ENCODE measurements at places on chromosomes 16 and 17. TPM values are rescaled to one million over a fixed set of nuclear protein-coding genes. Genes with fewer than 3 reads are reported as not detected.

- no peak for DNase-seq
These were observed 145.4 kb downstream of the IRX5 start for GRCh38 chr16:55076053-55076452.

- DNase-seq: no peak
These were observed 335.8 kb downstream of the WWOX start for GRCh38 chr16:78435260-78435659.

- DNase-seq: no peak
These were observed 1.6 kb downstream of the CYB561 start for GRCh38 chr17:63444457-63444856.

DNA sequence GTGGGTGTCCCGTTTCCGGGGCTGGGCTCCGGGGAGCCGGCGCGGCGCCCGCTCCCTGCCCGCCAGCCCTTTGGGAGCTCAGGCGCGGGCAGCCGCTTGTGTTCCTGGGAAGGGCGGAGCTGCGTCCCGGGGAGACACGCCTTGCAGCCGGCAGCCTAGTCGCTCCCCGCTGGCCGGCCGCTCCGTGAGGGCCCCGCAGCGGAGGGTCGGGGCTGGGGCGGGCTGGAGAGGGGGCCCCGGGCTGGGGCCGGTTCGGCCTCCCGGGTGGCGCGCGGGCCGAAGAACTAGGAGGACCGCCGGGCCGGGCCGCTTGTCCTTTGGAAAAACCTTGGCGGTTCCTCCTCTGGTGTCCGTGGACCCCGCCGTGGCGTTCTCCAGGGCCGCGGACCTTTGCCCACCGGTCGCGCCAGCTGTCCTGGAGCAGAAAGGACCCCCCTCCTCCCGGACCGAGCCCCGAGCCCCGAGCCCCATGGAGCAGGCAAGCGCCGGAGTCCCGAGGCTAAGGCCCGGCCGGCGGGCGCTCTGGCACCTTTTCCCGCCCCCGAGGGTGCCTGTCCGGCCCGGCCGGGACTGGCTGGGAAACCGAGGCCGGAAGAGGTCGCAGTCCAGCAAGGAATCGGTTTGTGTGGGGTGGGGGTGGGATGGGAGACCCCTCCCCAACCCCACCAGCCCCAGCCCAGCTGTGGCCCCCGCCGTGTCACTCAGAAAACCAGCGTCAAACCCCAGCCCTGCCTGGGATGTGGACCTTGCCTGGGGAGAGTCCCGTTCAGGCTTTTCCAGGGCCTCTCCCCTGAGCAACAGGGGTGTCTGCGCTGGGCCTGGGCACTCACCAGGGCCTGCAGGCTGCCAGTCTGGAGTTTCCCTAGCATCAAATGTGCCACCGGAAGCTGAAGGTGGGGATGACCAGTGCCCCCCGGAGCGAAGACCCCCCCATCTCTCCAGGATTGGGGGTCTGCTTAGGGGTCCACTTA, 6.8 kb upstream of the TBC1D3B start:
- peak; percentile 55 for DNase-seq

DNA sequence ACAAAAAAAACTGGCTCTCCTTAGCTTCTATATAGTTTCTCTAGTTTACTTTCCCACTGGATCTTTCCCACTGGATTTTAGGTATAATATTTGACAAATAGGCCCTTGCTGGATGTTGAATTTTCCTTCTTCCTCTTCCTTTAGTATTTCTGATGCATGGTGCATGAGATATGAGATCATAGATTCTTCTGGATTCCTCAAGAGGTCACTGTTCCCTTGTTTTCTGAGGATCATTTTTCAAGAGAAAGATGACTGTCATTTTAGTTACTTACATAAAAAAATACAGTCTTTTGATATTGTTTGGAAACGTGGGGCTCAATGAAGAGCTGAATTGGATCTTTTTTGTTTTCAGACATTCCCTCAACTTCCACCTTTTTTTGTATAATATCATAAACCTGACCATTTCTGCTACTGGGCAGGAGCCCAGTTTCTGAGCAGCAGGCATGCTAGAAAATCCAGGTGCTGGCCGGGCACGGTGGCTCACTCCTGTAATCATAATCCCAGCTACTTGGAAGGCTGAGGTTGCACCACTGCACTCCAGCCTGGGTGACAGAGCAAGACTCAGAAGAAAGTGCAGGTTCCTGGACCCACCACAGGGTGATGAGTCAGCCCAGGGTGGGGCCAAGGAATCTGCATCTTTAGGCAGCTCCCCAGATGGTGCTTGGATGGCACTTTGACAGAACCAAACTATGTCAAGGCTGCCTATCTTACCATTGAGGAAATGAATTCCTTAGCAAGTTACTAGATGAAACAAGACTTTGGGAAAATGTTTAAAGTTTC, 70.3 kb downstream of the SDR42E1 start:
- peak; percentile 6 for DNase-seq

DNA sequence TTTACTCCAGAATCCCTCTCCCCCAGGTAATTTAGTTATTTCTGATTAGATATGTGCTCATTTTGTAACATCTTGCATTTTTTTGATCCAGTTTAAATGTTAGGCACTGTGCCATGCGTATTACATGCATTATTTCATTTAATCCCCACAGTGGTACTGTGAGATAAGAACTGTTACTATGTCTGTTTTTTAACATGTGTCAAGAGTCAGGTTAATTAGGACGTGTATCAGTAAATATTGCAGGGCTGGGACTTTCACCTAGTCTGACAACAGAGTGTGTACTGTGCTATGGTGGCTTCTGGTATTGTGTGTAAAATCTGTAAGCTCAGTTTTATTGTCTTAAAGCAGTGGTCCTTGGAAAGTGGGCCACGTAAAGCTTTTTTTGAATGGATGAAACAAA, 10.6 kb downstream of the RSPRY1 start:
- DNase-seq: no peak

DNA sequence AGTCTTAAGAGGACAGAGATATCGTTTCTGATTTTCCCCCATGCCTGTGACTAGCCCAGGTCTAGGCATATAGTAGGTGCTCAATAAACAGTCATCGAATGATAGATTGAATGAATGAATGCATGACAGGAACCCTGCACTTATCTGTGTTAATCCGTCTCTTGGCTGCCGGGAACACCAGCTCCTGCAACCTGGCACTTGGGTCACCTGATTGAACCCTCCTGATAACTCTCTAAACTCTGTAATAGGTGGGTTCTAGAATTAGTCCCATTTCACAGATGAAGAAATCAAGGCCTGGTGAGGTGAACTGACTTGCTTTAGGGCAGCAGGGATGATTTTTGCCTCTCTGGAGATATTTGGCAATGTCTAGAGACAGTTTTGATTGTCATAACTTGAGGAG, 43.7 kb downstream of the ABCC1 start:
- DNase-seq: no peak

- no peak for DNase-seq
These were observed 12.6 kb downstream of the SAP30BP start for GRCh38 chr17:75679706-75680211.

DNA sequence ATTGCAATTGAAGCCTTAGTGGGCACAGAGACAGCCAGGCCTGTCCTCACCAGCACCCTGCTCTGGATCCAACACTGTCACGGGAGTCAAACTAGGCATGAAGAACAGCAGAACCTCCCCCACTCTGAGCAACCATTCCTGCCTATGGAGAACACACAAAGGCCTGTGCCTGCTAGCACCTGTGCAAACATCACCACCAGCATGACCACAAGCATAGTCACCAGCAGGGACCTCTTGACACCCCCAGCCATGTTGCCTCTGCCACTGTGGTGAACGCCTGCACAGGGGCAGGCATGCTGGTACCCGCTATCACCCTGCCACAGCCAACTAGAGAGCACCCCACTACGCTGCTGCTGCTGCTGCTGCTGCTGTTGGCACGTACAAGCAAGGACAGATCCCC, 51.7 kb downstream of the CMC2 start:
- no peak for DNase-seq

GRCh38 chr16:73275448-73275847, 227.5 kb upstream of the ZFHX3 start:
- no peak for DNase-seq

SLC5A11 gene
- total RNA-seq: not detected

ABCC12 gene
- total RNA-seq: 2.3 TPM

SPATA22 gene
- 0.64 TPM for total RNA-seq

RABEP2 gene
- total RNA-seq: 7.3 TPM

Data from cerebellum (tissue), 4 donors.